ENCODE measurements at places on chromosomes 2 and 18. TPM values are rescaled to one million over a fixed set of nuclear protein-coding genes. Genes with fewer than 3 reads are reported as not detected.

GALNT5 gene
- total RNA-seq = not detected

CLIP4 gene
- 15.8 TPM for total RNA-seq

MYO5B gene
- 0.78 TPM for total RNA-seq

SNORC gene
- 2.4 TPM for total RNA-seq

DNAJC27 gene
- total RNA-seq = 4.2 TPM

- no peak for DNase-seq
Observed at GRCh38 chr2:205593891-205594290, 88.4 kb upstream of the NRP2 start.

DNA sequence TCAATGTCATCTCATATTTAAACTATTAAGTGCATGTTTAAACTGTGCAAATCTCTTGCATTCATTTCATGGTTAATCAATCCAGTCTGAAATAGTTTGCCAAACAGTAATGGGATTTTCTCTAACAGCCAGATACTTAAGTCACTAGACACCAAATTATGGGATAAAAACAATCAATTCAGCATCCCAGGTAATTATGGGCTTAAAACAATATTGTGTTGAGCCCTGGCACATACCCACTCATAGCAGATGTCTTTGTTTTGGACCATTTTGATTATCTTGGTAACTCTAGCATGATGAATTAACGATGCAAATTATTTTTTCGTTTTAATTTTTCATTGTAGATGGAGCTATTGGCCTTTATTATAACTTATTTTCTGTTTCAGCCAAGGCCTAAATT lies 118.5 kb upstream of the CD302 start:
- DNase-seq = no peak

DNA sequence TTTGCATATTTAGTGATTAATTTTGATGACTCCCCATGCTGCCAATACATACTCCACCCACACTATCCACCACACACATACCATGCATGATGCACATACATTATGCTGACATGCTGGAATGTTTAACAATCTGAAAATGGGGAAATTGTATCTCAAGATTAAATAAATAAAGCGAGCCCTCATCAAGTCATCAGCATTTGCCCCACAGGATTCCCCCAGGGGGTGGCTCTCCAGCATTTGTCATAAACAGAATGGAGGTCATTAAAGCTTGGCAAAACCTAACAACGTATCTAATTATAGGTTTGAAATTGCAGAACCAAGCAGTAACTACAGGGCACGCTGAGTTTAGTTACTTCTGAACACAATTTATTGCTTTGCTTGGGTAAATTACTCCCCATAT lies 141.2 kb upstream of the TACR1 start:
- no peak for DNase-seq

- DNase-seq = no peak
Observed at GRCh38 chr2:102340778-102341177, 14.8 kb upstream of the IL18R1 start.

DNA sequence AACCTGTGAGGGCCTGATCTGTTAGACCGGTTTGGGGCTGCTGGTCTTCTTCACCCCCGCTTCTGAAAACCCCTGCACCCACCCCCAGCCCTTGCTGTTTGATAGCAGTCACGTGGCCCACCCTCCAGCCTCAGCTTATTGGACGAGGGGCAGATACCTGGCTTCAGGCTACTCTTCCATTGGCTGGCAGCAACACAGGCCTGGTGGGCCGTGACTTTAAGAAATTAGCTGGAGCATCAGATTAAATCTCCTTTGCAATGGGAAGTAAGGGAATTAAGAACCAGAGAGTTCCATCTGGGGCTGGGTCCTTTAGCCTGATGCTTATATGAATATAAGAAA lies 107.3 kb downstream of the KLHL29 start:
- no peak for DNase-seq

DNA sequence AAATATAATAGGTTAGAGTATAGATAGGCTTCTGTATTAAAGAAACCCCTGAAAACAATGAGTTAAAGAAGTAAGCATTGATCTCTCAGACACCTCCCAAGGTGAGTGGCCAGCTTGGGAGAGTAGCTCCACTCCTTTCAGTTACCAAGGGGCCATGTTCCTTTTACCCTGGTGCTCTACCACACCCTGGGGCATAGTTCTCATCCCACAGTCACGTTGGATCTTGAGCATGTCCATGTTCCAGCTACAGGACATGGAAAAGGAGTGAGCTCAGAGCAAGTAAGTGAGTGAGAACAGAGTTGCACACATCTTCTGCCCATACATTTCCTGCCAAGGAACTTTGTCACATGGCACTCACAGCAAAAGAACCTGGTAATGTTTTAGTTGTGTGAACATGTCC lies 325.9 kb upstream of the SLC39A10 start:
- no peak for DNase-seq

DNA sequence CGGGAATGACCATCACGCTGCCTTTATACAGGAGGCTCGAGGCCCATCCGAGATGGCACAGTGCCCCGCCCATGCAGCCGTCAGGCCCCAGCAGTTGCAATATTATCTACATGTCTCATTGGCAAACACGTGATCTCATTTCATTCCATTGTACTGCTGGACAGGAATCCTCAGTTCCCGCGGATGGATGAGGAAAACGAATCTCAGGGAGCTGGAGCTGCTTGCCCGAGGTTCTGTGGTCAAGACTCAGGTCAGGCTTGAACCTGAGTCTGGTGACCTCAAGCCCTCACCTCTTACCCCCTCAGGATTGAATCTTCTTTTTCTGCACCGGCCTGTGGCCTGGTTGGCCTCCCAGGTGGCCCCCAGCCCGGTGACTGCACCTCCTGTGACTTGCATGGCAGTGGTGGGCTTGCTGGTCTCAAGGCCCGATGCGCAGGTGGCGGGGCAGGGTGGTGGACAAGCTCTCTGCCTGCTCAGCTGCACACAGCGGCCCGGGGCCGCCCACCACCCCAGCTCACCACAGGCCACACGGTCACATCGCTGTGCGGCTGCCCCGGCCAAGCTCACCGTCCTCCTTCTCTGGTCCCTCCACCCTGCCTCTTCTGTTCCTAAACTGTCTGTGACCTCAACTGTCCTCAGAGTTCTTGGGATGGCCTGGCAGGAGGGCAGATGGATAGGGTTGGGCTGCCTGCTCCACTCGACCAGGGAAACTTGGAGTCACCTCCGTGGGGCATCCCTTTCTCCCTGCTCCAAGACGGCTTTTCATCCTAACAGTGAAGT lies 52.0 kb upstream of the HS6ST1 start:
- no peak for DNase-seq

- no peak for DNase-seq
Observed at GRCh38 chr2:233693963-233694362, 1.3 kb downstream of the UGT1A6 start.

- DNase-seq = no peak
Observed at GRCh38 chr18:40313030-40313642, 1641.9 kb upstream of the PIK3C3 start.

- DNase-seq = no peak
Observed at GRCh38 chr18:25979369-25980040, 110.9 kb downstream of the SS18 start.

- DNase-seq = no peak
Observed at GRCh38 chr2:100260712-100261620, 61.3 kb downstream of the LONRF2 start.

GRCh38 chr2:120576509-120577474 lies 158.9 kb upstream of the GLI2 start:
- no peak for DNase-seq

- peak; percentile 8 for DNase-seq
Observed at GRCh38 chr2:76197842-76198448, 487.2 kb upstream of the GCFC2 start.

DNA sequence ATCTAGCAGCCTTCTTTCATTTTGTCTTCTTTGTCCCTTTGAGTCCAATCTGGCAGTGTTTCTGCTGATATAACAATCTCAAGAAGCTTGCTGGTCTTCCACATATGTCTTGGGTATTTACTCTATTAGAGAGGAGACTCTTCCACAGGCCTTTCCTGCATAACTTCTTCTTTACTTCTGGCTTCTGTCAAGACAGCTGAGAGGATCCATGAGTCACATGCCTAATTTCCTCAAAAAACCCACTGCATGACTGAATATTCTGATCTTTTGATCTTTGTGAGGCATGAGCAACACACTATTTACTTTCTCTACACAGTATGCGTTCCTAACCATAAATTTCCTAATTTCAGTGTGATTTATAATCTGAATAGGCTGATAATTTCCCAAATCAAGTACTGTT lies 5.1 kb upstream of the DCC start:
- DNase-seq = no peak

DNA sequence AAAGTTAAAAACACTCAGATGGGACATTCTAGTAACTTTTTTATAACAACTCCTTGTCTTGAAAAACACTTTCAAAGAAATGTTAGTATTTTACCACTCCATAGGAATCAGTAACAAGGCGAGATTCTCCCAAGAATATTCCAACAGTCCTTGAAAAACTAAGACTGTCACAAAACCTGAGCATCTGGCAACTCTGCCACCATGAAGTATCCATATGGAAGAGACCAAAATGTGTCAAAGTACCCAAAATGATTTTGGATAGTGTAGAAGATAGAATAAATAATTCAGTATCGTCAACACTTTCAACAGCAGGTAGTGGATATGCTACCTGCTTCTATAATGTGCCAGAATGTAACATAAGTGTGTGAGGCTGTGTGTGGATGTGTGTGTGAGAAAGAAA lies 361.8 kb downstream of the ZEB2 start:
- DNase-seq = no peak

All from activated naive CD8-positive, alpha-beta T cell treated with anti-CD3 and anti-CD28 coated beads for 36 hours (primary cell).